ENCODE measurements at places on chromosomes 7 and 10.

GRCh38 chr7:14197280-14197679 lies 207.8 kb upstream of the ETV1 start:
- DNase-seq = no peak

DNA sequence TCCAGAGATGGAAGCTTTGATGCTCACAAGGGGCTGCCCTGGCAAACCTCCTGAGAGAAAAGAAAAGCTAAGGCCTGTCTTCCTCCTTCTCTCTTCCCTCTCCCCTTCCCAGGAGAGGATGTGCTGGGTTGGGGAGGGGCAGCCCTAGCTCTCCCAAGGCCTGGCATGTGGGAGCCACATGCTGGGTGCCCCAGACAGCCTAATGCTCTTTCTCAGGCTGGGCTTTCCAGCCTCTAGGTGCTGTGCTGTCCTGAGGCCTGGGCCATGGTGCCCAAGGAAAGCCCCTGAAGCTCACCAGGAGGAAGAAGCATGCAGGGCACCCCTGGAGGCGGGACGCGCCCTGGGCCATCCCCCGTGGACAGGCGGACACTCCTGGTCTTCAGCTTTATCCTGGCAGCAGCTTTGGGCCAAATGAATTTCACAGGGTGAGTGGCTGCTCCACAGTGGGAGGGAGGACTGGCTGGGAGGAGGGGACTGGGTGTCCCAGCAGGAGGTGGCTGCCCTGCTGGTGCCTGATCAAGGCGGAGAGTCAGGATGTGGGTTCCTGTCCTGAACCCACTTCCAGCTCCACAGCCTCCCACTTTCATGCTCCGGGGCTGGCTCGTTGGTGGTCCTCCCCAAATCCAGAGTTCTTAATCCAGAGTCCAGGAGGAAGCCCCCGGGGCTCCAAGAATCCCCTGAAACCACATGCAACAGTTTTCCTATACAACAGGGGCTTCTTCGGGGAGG lies 1.7 kb downstream of the CPA5 start:
- no peak for DNase-seq

- no peak for DNase-seq
Observed at GRCh38 chr7:141433698-141434097, 117.5 kb upstream of the AGK start.

DNA sequence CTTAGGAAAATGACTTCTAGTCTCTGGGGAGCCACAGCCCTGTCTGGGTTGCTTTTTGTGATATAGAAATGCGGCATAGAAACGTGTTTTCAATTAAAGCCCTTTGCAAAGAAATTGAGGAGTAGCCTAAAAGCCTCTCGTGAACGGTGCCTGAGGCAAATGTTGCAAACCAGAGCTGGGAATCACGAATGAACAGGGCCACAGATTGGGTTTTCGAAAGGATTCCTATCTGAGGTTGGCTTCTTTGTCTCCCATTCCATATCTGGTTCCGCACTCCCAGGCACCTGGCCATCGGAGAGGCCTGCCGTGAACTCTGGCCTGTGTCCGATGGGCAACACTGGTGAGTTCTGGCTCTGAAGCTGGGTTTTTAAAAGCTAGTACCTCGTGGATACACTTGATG lies 221.6 kb downstream of the TCF7L2 start:
- no peak for DNase-seq

DNA sequence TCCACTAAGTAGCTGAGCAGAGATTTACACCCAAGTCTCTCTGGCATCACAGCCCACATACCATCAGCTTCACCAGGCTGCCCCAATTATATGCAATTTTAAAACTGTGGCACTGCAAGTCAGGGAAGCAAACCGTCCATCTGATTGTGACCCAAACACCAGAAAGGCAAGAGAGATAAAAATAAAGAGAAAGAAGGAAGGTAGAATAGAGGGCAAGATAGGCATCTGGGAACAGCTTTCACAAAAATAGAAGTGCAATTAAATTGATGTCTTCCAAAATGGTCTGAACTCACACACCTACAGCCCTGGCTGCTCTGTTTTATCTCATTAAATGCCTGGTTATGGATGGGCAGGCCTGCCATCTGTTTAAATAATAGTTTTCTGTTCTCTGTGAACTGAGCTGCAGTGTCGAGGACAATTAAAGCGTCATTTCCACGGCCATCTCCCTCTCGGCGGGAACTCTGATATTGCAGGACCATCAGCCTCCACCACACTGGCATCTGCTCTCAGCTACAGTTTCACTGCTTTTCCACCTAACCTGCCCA lies 509.1 kb downstream of the INHBA start:
- DNase-seq = no peak

GRCh38 chr10:119652361-119652730 lies 1.2 kb downstream of the BAG3 start:
- DNase-seq = no peak

DNA sequence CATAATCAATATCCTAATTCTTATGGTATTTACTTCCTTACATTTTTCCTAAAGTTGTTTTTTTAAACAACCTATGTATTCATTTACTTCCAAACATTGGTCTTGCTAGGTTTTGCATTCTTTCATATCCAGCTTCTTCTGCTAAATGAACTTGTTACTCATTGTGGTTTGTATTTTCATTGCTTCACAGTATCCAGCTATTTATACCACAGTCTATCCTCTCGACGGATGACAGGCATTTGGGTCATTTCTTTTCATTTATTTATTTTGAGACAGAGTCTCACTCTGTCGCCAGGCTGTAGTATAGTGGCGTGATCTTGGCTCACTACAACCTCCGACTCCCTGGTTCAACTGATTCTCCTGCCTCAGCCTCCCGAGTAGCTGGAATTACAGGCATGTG lies 66.8 kb downstream of the CCDC6 start:
- no peak for DNase-seq

GRCh38 chr7:84844771-84845170 lies 342.1 kb downstream of the SEMA3D start:
- no peak for DNase-seq

DNA sequence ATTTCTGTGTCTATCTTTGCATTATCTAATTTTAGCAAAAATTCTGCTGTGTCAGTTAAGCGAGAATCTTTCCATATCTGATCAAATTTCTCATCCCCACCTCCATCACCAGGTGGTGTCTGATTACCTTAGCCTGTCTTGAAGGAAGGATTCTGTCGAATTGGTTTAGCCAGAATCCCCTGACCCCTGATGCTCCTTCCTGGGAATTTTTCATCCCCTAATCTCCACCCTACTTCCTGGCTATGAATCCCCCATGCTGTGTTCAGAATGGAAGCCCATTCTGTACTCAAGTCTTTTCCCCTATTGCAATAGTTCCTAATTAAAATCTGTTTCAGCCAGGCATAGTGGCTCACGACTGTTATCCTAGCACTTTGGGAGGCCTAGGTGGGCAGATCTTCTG lies 216.1 kb downstream of the SKIDA1 start:
- DNase-seq = no peak

- no peak for DNase-seq
Observed at GRCh38 chr10:101097881-101098280, 33.2 kb upstream of the TLX1 start.

DNA sequence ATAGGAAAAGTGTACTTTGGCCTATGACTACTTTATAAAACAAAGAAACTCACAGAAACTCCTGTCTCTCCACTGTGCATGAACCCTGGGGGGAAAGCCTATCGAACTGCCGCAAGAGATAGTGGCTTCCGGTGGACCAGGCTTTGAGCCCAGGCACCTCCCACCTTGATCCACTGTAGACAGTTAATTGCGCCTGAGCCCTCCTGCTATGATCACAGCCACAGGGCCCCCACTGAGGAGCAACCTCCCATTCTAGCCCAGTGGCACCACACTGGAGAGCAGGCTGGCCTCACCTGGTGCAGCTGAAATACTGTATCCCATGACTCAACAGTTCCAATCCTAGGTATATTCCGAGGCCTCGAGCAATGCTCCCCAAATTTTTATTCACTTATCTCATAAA lies 98.8 kb downstream of the COBL start:
- no peak for DNase-seq

- no peak for DNase-seq
Observed at GRCh38 chr7:133820584-133820983, 306.6 kb upstream of the LRGUK start.

- DNase-seq = no peak
Observed at GRCh38 chr7:13188922-13189321, 501.5 kb downstream of the ARL4A start.

DNA sequence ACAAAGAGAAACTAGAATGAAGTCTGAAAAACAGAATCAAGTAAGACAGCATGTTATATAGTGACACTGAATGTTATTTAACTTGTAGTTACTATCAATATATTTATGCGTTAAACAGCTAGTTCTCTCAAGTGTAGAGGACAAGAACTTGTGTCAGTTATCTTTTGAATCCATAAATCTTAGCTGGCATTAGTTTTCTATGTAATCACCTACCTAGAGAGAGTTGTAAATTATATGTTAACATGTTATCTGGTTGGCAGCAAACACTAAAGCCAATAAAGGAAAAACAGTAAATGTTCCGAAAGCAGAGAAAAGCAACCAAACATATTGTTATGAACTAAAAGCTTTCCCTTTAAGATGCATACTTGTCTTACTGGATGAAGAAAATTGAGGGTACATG lies 36.8 kb downstream of the SLC18A2 start:
- DNase-seq = no peak

DNA sequence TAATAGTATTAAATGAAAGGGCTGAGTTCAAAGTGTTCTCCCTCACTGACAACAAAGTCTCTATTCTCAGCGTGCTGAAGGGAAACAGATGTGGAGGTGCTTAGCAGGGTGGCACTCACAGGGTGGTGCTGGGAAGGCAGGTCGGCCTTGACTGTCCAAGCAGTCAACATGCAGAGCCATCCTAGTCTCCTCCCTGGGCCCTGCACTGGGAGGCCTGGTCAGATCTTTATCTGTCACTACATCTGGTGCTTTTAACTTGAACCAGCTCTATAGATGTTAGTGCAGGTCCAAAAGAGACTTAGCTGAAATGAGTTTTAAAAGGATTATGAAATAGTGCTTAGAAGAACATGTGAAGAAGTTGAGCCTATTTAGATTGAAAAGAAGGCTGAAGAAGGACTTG lies 82.1 kb downstream of the AVL9 start:
- DNase-seq = no peak

GRCh38 chr7:19762631-19763030 lies 10.8 kb downstream of the TMEM196 start:
- DNase-seq = no peak

DNA sequence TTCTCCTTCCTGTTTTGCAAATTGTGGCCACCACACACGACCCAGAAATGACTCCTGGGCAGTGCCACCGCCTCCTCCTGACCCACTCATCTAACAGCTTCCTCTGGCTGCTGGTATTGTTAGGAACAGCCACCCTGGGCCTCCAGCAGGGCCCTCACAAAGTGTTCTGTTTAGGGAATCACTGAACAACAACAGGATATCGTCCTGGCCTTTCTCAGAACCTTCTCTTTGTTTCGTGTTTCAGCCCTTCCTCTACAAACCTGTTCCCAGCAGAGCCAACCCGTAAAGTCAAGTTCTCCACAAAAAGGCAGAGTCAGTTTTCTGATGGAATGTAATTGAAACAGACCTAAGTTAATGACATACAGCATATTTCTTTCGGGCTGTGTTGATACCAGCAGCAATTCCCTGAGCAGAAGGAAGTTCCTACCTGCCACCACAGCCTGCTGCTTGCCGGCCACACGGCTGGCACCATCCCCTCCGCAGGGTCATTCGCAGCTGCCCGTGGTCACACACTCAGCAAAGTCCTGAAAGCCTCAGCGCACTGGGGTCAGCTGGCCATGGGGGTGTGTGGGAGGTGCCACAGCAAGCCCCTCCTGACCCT lies 91.7 kb upstream of the PITRM1 start:
- DNase-seq = no peak

DNA sequence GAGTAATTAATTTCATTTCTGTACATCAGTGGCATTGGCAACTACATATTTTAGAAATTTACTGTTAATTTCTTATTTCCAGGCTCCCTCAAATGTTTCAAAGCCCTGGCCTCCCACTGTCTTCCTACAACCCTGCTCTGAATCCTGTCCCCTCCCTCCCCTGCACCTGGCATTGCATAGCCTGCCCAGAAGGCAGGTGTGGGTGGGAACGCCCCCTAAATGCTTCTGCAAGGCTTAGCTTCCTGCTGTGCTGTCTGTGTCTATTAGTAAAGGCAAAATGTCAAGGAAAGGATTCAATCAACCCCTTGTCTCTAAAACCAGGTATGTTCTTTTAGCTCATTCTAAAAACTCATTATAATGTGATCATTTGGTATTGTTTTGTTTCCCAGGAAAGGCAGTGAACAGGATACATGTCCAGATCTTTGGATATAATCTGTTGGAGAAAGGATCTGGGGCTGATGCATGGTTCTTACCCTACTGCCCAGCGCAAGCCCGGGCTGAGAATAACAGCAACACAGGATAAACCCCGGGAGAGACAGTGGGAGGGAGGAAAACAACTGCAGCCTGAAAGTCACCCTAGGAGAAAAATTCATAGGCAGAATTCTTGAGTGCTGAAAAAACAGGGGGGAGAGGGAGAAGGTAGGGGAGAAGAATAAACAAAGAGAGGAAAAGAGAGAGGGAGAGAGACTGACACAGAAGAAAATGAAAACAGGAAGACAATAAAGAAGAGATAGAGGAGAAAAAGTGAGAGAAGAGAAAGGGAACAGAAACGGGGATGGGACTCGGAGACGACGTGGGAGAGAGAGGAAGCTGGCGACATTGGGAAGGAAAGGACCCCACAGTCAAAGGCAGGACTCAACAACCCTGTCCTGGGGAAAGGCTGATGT lies 589 bp downstream of the ZNF488 start:
- no peak for DNase-seq

GRCh38 chr7:157555944-157556641 lies 219.3 kb downstream of the DNAJB6 start:
- no peak for DNase-seq

DNA sequence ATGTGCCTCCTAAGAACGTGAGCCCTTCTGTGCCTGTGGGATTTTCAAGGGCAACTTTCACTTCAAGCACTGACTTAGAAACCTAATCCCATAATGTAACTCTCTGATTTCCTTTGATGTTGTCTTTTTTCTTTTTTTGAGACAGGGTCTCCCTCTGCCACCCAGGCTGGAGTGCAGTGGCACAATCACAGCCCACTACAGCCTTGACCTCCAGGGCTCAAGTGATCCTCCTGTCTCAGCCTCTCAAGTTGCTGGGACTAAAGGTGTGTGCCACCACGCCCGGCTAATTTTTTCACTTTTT lies 64.4 kb upstream of the GSDME start:
- no peak for DNase-seq

- DNase-seq = no peak
Observed at GRCh38 chr10:113133497-113134115, 183.6 kb downstream of the TCF7L2 start.

- no peak for DNase-seq
Observed at GRCh38 chr10:94292434-94293090, 70.2 kb downstream of the NOC3L start.

All from stimulated activated CD8-positive, alpha-beta memory T cell treated with anti-CD3 and anti-CD28 coated beads, Interleukin-15, amount 100 ng/mL, for 4 hours (primary cell).